Thoracic aorta (tissue), 2 donors: ENCODE measurements at places on chromosomes 16 and 17.
A peak's percentile ranks its signal among the peaks of the same experiment; 100 is the strongest.

GRCh38 chr17:61484174-61484573, 32.0 kb downstream of the TBX4 start:
- H3K27ac ChIP-seq = no peak overlapping the region
- no peak for DNase-seq
- no peak overlapping the region for H3K4me3 ChIP-seq

GRCh38 chr17:36124879-36125824, 21.5 kb downstream of the CCL4 start:
- H3K36me3 ChIP-seq = no peaks in the 10 kb centered on the region
- H3K4me1 ChIP-seq = no peaks in the 10 kb centered on the region
- no peaks in the 10 kb centered on the region for H3K27me3 ChIP-seq
- DNase-seq = no peak
- H3K27ac ChIP-seq = no peak overlapping the region

DNA sequence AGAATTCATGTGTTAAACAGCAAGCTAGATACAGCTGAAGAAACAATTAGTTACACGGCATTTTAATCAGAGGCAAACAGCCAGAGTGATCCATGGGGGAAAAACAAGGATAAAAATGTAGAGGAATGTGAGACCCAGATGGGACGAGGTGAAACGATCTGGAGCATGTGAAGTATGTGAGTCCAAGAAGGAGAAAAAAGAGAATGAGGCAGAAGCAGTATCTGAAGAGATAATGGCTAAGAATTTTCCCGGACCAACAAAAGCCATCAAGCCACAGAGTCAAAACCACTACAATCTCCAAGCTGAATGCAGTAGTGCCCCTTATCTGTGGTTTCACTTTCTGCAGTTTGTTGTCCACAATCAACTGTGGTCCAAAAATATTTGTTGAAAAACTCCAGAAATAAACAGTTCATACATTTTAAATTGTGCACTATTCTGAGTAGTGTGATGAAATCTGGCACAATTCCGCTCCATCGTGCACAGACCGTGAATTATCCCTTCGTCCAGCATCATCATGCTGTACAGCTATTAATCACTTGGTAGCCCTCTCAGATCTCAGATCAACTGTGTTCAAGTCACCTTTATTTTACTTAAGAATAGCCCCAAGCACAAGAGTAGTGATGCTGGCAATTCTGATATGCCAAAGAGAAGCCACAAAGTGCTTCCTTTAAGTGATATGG, 18.8 kb downstream of the MYH10 start:
- no peaks in the 10 kb centered on the region for H3K36me3 ChIP-seq
- peak overlapping the region; percentile 59 for H3K4me3 ChIP-seq
- H3K27me3 ChIP-seq = no peaks in the 10 kb centered on the region
- peaks cover 26% of the 10 kb centered on the region for H3K4me1 ChIP-seq
- peak overlapping the region; percentile 69 for H3K27ac ChIP-seq

DNA sequence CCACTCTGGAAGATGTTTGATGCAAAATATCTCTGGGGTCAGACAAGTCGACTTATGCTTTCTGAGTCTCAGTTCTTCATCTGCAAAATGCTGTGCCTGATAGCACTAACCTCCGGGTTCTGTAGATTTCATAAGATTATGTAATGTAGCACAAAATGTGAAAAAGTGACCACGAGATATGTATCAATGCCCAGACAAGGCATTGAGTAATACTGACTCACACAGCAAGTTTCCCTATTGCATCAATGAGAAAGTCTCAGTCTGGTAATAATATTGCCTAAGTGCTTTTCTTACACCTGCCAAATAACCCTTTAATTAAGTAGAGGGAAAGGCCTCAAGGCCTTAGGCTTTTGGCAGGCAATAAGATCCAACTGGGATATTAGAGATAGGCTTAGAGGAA, 41.4 kb upstream of the MMP2 start:
- no peaks in the 10 kb centered on the region for H3K27me3 ChIP-seq
- DNase-seq = no peak
- H3K4me3 ChIP-seq = no peak overlapping the region
- no peaks in the 10 kb centered on the region for H3K36me3 ChIP-seq

DNA sequence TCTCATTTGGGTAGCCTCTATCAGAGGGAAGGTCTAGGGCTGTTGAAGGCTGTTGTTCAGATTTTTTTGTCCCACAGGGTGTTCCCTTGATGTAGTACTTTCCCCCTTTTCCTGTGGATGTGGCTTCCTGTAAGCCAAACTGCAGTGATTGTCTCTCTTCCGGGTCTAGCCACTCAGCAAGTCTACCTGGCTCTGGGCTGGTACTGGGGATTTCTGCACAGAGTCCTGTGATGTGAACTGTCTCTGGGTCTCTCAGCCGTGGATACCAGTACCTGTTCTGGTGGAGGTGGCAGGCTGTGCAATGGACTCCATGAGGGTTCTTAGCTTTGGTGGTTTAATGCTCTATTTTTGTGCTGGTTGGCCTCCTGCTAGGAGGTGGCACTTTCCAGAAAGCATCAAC, 23.3 kb upstream of the CCR7 start:
- H3K36me3 ChIP-seq = no peaks in the 10 kb centered on the region
- H3K27me3 ChIP-seq = no peaks in the 10 kb centered on the region
- no peak for DNase-seq
- no peak overlapping the region for H3K4me3 ChIP-seq
- H3K27ac ChIP-seq = no peak overlapping the region

- peaks cover 34% of the 10 kb centered on the region for H3K4me1 ChIP-seq
- peak overlapping the region; percentile 91 for H3K27ac ChIP-seq
- DNase-seq = peak; percentile 93
- peak overlapping the region; percentile 14 for H3K4me3 ChIP-seq
- H3K27me3 ChIP-seq = no peaks in the 10 kb centered on the region
These were observed 21.7 kb upstream of the USP36 start for GRCh38 chr17:78862073-78863023.

GRCh38 chr17:48385319-48385718, 44.7 kb downstream of the SKAP1 start:
- H3K27ac ChIP-seq = no peak overlapping the region
- DNase-seq = no peak
- no peak overlapping the region for H3K4me3 ChIP-seq
- no peaks in the 10 kb centered on the region for H3K36me3 ChIP-seq

GRCh38 chr17:22507823-22508222, 815.5 kb downstream of the KCNJ18 start:
- H3K27ac ChIP-seq = no peak overlapping the region
- H3K4me3 ChIP-seq = no peak overlapping the region
- no peak for DNase-seq
- H3K27me3 ChIP-seq = no peaks in the 10 kb centered on the region

- no peaks in the 10 kb centered on the region for H3K36me3 ChIP-seq
- H3K4me3 ChIP-seq = no peak overlapping the region
- DNase-seq = no peak
- no peaks in the 10 kb centered on the region for H3K4me1 ChIP-seq
- H3K27me3 ChIP-seq = no peaks in the 10 kb centered on the region
These were observed 232.1 kb downstream of the C16orf78 start for GRCh38 chr16:49605536-49606254.

GRCh38 chr17:19379361-19380065, 1.2 kb downstream of the MAPK7 start:
- peaks cover 26% of the 10 kb centered on the region for H3K36me3 ChIP-seq
- DNase-seq = no peak
- peaks cover 58% of the 10 kb centered on the region for H3K4me1 ChIP-seq

DNA sequence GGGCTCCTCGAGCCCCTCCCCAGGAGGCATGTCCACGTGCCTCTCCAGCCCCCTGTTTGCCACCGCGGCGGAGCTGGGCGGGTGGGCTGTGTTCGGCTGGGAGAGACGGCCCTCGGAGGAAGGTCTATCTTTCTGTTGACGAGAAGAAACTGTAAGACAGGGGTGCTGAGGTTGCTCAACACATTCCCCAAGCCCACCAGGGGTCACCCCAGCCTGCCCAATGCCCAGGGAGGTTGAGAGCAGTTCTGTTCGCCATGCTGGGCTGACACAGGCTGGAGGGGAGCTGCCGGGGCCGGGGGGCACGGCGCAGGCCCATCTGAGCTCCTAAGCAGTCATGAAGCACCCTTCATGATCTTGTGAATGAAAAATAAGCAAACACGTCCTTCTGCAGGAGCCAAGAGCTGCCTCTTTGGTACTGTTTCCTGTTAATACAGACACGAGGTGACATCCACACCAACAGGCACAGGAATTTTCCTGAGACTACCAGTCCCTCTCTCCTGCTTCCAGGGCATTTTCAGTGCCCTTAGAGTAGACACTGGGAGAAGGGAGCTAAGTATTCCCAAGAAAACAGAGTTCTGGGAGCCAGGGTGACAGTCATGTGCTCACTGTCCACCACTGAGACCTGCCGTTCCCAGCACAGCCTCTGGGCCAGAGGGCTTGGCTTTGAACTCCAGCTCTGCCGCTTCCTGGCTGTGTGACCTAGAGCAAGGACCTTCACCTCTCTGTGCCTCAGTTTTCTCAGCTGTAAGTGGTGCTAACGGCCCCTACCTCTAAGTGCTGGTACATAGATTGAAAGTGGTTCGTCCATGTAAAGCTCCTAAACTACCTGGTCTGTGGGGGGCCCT, 9.2 kb downstream of the UBALD2 start:
- DNase-seq = no peak
- no peak overlapping the region for H3K4me3 ChIP-seq
- H3K27me3 ChIP-seq = no peaks in the 10 kb centered on the region
- peaks cover 4% of the 10 kb centered on the region for H3K36me3 ChIP-seq
- H3K4me1 ChIP-seq = peaks cover 12% of the 10 kb centered on the region
- H3K27ac ChIP-seq = no peak overlapping the region

DNA sequence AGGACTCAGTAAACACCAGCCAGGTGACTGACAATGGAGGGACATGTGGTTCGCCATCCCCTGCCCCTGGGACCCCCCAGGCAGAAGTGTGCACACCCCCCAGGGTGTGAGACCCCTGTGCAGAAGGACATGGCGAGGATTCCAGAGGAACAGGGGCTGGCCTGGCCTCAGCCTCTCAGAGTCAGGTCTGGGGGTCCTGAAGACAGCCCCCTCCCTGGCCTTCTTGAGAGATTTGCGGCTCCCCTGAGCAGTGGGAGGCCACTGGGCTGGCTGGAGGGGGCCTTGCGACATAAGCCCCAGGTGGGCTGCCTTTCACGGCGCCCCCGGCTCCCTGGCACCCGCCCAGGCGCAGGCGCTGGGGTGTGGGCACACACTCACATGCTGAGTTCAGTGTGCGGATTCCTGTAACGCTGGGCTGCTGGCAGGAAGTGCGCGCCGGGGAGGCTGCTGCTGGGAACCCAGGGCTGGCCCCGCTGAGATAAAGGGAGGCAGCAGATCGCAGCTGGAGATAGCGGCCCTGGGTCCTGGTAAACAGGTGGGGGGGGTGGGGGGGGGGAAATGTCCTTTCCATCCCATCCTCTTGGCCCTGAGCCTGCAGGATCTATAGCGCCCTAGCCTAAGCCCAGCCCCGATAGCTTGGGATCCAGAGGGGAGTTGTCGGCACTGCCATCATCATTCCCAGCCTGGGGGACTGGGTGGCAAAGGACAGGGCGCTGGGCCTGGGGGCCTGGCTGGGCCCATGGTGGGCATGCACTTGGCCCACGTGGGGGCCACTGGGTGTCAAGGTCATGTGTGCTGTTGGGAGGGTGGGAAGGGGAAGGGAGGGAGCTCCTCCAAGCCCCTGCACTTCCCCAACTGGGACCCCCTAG, 27.1 kb downstream of the TMEM235 start:
- no peak for DNase-seq
- no peak overlapping the region for H3K4me3 ChIP-seq
- H3K36me3 ChIP-seq = no peaks in the 10 kb centered on the region
- no peak overlapping the region for H3K27ac ChIP-seq
- no peaks in the 10 kb centered on the region for H3K4me1 ChIP-seq

DNA sequence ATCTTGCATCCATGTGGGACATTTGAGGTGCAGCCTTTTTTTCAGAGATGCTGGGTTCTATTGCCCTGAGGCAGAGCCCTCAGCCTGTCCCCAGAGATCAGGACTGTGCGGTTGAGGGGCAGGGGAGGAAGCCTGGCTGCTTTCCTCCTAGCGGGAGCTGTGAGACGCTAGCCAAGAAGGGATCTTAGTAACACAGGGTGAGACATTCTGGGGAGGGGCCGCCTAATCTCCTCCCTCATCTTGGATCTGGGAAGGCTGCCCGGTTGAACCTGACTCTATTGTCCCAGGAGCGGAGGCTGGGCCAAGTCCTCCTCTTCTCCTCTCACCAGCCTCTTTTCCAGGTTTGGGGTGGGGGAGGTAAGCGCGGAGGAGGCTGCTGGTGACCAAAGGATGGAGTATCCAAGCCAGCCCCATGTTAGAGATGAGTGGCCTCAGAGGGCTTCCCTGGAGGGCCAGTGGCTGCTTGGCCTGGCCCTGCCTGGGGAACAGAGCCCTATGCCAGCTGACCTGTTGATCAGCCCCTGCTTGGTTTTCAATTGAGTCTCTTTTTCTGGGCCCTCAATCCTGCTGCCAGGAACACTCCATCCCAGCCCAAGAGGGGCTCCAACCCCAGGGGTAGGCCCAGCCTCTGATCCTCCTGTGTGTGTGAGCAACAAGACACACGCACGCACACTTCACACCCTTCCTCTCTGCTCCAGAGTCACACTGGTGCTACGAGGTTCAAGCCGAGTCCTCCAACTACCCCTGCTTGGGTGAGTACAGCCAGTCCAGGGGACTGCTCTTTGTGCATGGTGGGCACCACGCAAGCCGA, 5.0 kb downstream of the CA4 start:
- DNase-seq = no peak
- H3K27ac ChIP-seq = no peak overlapping the region
- no peak overlapping the region for H3K4me3 ChIP-seq
- no peaks in the 10 kb centered on the region for H3K36me3 ChIP-seq
- H3K4me1 ChIP-seq = peaks cover 4% of the 10 kb centered on the region

- no peak overlapping the region for H3K27ac ChIP-seq
- no peak for DNase-seq
- no peak overlapping the region for H3K4me3 ChIP-seq
- no peaks in the 10 kb centered on the region for H3K27me3 ChIP-seq
- H3K36me3 ChIP-seq = no peaks in the 10 kb centered on the region
- H3K4me1 ChIP-seq = no peaks in the 10 kb centered on the region
These were observed 89.7 kb downstream of the MARCHF10 start for GRCh38 chr17:62718429-62718828.

DNA sequence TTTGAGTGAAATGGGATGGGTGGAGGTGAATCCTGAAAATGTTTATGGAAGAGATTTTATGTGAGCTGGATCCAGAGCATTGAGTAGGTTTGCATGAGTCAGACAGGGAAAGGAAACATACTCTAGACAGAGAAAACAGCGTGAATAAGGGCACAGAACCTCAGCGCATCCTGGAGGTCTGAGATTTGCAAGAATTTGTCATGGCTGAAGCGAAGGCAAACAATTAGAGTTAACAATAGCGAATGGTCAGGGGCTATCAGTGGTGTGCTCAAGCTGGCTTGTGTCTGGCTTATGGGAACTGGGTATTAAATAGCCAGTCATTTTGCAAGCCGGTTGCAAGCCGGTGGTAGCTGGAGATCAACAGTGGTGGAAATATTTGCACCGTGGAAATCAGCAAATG, 36.4 kb downstream of the MAP2K6 start:
- no peaks in the 10 kb centered on the region for H3K36me3 ChIP-seq
- no peaks in the 10 kb centered on the region for H3K27me3 ChIP-seq
- peaks cover 12% of the 10 kb centered on the region for H3K4me1 ChIP-seq
- no peak overlapping the region for H3K4me3 ChIP-seq

- H3K4me1 ChIP-seq = peaks cover 18% of the 10 kb centered on the region
- peak within 1 kb of the TSS; percentile 60 for H3K27ac ChIP-seq
- peak within 1 kb of the TSS; percentile 93 for H3K4me3 ChIP-seq
- DNase-seq = peak; percentile 53
- H3K36me3 ChIP-seq = no peaks in the 10 kb centered on the region
These were observed at the start of gene SCPEP1 for GRCh38 chr17:56977673-56978395. TSS of gene SCPEP1 (plus strand) at chr17:56978131. CDS start at chr17:56978160, 29 bp downstream.
